ENCODE measurements at places on chromosomes 16 and 17.

GRCh38 chr17:78746263-78746948 lies 35.7 kb downstream of the CYTH1 start:
- no peak for DNase-seq

- DNase-seq = no peak
These were observed 57.1 kb downstream of the GOSR1 start for GRCh38 chr17:30534298-30534697.

GRCh38 chr16:72179204-72179970 lies 7.4 kb upstream of the PMFBP1 start:
- DNase-seq = peak; percentile 81

GRCh38 chr16:48909231-48909630 lies 299.3 kb upstream of the N4BP1 start:
- DNase-seq = no peak

DNA sequence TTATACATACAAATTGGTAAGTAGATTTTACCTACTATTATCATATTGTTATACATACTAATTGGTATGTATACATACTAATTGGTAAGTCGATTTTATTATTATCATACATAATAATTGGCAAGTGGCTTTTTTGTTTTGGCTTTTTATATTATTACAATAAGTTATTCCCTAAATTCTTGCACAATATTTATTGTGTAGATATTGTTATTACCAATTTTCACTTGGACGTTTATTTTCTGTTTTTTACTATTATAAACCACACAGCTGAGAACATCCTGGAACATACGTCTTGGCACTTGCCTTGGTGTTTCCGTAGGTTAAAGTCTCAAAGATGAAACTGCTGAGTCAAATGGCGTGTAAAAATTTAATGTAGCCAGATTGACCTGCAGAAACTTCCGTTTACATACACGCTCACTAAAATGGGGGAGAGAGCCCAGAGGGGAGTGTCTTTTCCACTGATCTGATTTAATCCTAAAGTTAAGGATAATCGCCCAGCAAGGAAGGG lies 18.9 kb downstream of the GNGT2 start:
- DNase-seq = no peak

GRCh38 chr17:29881256-29881655 lies 48.8 kb downstream of the SSH2 start:
- no peak for DNase-seq

DNA sequence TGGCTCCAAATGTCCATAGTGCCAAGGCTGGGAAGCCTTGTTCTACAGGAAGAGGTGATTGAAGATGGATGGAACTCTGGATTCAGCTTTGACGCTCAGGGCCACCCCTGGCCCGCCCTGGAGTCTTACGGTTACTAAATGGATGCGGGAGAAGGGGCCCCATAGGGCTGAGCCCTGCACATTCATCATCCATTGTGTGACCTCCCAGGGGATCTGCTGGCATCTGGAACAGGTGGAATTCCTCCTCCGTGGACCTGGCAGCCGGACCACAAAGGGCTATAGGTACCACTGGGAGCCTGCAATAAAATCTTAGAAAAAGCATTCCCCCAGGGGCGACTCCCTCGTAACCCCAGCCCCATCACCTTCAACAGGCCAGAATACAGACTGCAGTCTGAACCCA lies 81.4 kb upstream of the NOL11 start:
- no peak for DNase-seq

DNA sequence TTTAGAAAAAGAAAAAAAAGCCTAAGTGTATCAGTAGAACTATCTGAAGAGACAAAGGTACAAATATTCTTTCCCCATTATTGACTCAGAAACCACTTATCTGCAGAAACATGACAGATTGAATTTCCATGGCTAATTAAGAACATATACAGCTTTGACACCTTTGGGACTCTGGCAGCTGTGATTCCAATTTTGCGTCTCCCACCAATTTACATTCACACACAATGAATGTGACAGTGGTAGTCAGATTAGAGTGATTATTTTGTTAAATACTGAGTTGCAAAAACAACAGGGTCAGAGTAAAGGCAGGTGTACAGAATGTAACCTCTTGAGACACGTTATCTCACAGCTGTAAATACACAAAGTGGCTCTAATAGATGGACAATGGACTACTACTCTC lies 5.3 kb upstream of the PPM1D start:
- no peak for DNase-seq

DNA sequence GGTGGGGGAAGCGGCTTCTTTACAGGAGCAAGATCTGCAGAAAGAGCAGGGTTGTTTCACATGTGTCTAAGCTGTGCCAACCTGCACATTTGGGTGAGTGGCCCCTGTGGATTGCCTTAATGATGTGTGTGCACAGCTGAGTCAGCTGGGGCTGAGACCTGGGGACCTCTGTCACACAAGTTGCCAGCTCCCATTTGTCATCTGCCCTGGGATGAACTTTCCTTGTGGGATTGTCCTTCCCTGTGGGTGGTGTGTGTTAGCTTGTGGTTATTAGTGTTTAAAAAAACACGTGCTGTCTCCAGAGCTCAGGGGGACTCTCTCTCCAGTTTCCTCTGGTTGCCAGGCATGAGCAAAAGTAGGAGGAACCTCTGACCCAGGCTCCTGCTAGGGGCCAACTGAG lies 400.5 kb upstream of the CCL2 start:
- no peak for DNase-seq

DNA sequence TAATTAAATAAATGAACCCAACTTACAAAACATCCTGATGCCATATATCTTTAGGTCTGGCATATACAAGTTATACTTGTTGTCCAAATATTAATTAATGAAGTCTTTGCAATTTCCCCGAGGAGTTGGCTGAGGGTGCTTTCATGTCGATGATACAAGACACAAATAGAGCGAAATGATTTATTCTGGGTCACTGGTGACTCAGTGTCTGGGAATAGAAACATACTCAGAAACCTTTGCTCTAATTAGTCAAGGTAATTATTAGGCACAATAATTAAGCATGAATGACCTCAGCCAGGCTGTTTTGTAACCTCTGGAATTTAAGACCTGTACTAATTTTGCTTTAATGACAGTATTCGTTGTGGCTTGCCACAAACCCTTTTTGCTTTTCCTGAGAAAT lies 37.0 kb upstream of the HAPSTR1 start:
- no peak for DNase-seq

GRCh38 chr17:80365983-80366382 lies 49.0 kb upstream of the ENDOV start:
- DNase-seq = no peak

GRCh38 chr17:67349420-67349819 lies 17.0 kb downstream of the PSMD12 start:
- DNase-seq = no peak

GRCh38 chr17:80998748-80999535 lies 7.3 kb downstream of the CHMP6 start:
- DNase-seq = peak; percentile 2

DNA sequence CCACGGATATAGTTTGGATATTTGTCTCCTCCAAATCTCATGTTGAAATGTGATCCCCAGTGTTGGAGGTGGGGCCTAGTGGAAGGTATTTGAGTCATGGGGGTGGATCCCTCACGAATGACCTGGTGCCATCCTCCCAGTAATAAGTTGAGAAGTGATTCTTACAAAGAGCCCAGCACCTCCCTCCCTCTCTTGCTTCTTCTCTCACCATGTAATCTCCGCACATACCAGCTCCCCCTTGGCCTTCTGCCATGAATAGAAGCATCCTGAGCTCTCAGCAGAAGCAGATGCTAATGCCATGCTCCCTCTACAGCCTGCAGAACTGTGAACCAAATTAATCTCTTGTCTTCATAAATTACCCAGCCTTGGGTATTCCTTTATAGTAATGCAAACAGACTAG lies 41.9 kb upstream of the RBBP6 start:
- no peak for DNase-seq

GRCh38 chr16:4194661-4195060 lies 47.2 kb downstream of the SRL start:
- no peak for DNase-seq

- DNase-seq = no peak
These were observed 70.5 kb downstream of the DNAH17 start for GRCh38 chr17:78506454-78507309.

DNA sequence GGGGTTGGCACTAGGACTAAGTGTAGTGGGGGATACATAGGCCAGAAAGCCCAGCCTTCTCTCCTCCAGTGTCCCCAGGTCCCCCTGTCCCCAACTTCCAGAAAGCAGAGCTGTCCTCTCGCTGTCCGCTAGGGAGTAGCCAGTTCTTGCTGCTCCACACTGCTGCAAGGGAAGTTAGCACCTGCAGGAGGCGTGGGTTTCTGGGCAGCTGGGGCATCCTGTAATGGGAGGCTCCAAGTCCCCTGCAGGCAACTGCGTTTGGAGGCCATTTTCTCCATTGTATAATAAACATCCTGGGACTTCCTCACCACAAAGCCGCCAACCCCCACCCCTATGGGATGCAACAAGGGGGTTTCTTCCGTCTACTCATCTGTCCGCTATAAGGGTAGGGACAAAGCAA lies 1.7 kb downstream of the RPRML start:
- peak; percentile 33 for DNase-seq

- DNase-seq = peak; percentile 71
These were observed 8.0 kb upstream of the MYH2 start for GRCh38 chr17:10557422-10557821.

GRCh38 chr16:77974883-77975282 lies 47.5 kb upstream of the CLEC3A start:
- DNase-seq = peak; percentile 37

DNA sequence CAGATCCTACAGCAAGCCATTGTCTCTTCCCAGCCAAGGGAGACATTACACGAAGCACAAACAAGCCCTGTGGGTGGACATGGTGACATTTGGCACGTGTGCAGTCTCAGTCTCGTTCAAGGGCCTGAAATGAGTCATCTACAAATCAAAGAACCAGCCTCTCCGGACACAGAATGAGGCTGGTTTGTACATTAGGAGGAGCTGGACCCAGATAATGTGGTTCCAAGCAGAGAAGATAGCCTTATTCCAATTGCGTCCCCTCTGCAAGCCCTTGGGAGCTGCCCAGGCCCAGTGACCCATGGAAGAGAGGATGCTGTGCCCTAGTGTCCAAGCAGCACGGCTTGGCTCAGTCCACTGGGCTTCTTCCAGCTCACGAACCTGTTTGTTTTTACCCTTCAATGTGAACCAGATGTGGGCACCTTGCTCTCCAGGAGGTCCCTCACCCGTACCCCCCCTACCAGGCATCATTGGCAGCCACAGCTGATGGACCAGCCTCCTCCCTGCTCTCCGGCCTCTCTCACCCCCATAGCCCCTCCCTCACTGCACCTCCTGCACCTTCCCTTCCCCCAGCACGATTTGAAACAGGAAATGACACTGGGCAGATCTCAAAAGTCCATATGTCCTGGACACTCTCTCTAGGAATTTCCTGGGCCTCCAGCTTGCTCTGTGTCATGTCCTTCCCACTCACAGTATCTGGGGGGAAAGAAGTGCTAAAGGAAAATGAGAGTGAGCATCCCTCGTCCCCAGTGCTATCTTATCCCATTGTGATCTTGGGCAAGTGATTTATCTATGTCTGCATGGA lies 26.2 kb downstream of the KPNA2 start:
- DNase-seq = no peak

DNA sequence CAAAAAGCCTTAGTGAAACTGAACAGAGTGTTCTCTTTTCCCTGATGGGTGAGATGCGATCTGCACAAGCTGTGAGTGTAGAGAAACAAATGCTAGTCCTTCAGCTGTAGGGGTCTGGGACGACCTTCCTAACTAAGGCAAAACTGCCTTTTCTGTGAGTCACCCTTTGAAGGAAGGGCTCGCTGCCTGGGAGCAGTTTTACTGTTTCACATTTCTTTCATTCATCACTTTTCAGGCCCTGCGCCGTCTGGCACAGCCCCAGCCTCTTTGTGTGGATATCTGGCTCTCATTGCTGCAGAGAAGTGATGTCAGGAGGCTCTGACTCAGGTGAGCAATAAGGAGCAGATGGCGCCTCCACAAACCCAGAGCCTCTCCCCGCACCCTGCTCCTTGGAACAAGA lies 57.4 kb downstream of the HS3ST3A1 start:
- DNase-seq = peak; percentile 80

GRCh38 chr17:47999582-47999981 lies 28.7 kb downstream of the CDK5RAP3 start:
- DNase-seq = no peak

- peak; percentile 84 for DNase-seq
These were observed 2.6 kb downstream of the EXOC3L1 start for GRCh38 chr16:67187175-67187890.

- DNase-seq = no peak
These were observed 2.3 kb downstream of the PAFAH1B1 start for GRCh38 chr17:2595716-2596115.

GRCh38 chr17:64420143-64420670 lies 28.7 kb upstream of the MILR1 start:
- DNase-seq = peak; percentile 85

DNA sequence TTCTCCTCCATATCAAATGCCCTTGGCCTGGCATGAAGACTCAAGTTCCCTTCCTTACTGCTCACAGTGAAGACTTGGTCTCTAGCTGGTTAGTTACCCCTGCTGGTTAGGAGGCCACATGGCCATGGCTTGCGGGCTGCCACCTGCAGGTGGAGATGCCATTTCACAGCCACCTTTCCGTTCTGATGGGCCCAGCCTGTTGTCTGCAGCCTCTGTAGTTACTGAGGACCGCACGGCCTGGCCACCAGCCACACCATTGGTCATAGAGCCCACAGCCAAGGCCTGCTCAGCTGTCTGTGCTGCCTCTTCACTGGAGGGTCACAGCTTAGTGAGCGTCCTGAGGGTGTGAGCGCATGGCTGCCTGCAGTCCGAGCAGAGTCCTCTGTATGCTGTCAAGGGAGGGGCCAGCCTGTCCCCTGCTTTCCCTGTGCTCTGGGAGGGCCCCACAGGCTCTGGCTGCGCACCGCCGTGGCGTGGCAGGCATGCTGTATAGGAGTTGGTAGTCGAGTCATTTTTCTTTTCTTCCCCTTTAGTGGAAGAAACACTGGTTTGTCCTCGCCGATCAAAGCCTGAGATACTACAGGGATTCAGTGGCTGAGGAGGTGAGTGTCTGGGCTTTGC lies 59.2 kb downstream of the PLD6 start:
- peak; percentile 36 for DNase-seq

GRCh38 chr17:15398736-15399331 lies 57.4 kb upstream of the TEKT3 start:
- peak; percentile 53 for DNase-seq
